ENCODE measurements at places on chromosomes 3 and 15.
A peak's percentile ranks its signal among the peaks of the same experiment; 100 is the strongest.

DNA sequence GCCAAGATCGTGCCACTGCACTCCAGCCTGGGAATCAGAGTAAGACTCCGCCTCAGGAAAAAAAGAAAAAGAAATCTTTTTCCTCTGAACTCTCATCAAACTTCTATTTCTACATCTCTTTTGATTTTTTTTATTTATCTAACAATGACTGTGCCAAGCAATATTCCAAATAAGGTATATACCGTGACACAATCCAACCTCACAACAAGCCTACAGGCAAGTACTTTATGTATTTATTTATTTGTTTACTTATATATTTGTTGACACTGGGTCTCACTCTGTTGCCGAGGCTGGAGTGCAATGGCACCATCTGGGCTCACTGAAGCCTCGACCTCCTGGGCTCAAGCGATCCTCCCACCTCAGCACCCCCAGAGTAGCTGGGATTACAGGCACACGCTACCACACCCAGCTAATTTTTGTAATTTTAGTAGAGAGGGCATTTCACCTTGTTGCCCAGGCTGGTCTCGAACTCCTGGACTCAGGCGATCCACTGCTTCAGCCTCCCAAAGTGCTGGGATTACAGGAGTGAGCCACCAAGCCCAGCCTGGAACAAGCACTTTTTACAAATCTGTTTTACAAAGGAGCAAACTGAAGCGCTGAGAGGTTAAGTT is 94.9 kb upstream of the CHD2 start:
- no peak for DNase-seq

- DNase-seq = peak; percentile 59
Measured at GRCh38 chr15:41333026-41333562, 413 bp downstream of the NUSAP1 start.

- DNase-seq = peak; percentile 65
Measured at GRCh38 chr3:2041931-2042330, 56.7 kb upstream of the CNTN4 start.

DNA sequence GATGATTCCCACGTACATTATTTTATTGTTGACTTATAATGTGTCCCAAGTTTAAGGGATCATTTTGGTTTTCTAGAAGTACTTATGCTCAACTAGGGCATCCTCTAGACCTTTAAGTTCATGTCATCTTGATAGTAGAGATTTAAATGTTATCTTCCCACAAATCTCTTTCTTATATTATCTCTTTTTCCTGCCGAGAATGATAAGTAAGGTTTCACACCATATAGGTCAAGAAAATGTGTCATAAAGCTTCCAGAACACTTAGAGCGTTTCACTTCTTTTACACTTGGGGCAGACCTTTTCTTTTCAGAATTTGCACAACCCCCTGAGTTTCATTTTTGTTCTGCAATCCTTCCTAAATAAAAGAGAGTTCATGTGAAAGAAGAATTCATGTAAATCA is 142.0 kb upstream of the CBLB start:
- DNase-seq = no peak

- peak; percentile 30 for DNase-seq
Measured at GRCh38 chr15:57505949-57506391, 85.7 kb upstream of the MYZAP start.

Data from NCI-H1105 treated with DMSO at 0.1 percent for 48 hours (cell line).